NCI-H1694 treated with DMSO at 0.1 percent for 48 hours (cell line): ENCODE measurements at places on chromosomes 5 and 9.

DNA sequence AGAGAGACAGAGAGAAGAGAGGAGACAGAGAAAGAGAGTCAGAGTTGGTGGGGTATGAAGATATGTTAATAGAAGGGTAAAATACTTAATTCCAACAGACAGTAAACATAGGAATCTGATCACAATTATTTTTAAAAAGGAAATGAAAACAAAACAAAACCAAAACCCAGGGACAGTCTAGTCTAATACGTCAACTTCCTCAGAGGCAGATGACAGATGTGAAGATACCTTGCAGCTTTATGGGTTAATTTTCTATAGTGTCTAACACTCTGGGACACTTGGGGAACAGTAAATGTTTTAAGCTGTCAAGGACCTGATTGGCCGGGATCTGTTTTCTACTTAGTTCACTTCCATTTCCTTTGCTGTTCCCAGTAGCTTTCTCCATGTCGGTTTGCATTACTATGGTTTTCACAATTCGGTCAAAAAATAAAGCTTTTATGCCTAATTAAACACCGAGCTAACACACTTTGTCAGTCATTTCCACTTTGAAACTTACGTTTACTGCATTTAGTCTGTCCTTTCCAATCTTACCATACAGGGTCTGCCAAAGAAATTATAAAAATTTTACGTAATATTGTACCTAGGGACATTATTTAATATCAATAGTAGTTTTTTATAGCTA is 216.5 kb downstream of the MCTP1 start:
- no peak for DNase-seq

DNA sequence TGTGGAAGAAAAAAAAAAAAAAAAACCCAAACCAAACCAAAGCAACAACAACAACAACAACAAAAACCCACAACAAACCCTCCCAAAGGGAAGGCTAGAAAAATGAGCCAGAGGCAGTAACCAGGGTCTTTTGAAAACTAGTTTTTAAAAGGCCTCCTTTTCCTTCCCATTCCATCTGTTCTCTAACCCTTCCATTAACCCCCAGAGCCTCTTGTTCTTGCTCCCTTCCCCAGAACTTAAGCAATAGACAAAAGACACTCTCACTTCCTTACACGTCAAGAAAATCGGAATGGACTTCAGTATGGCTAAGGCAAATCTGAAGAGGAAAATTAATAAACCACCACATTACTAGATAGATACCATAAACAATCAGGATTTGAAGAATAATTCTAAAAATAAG is 292.8 kb downstream of the ARL15 start:
- DNase-seq, result no peak

- no peak for DNase-seq
Measured at GRCh38 chr9:109164042-109164441, 3.0 kb downstream of the FRRS1L start.

DNA sequence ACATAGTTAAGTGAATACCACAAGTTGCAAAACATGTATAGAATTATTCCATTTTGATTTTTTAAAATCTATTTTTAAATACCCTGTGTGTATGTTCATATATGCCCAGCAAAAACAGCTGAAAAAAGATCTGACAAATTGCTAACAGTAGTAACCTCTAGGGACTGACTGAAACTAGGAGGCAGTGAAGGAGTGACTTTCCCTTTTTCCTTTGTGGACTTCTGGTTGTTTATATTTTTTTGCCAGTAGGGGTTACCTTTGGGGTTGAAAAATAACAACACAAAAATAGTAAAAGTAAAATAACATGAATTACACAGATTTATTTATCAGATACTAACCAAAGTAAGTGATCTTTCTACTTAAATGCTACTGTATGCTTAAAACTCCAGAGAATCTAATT is 2.9 kb downstream of the MEGF9 start:
- no peak for DNase-seq

DNA sequence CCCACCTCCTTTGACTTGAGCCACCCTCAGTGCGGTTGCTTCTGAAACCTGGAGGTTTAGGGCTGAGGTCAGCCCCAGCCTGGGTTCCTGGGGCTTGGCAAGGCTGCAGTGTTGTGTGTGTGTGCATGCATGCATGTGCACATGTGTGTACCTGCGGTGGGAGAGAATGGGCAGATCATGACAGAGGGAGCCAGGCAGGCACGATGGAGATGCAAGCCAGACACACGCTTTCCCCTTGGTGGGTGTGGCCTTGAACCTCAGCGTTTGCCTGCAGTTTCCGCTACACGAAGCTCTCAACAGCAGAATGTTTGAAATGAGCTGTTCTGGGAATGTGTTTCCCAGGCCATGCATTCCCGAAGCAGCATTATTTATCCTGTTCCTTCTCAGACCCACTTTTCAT is 65.9 kb upstream of the RAPGEF1 start:
- DNase-seq, result no peak

- DNase-seq, result peak; percentile 53
Measured at GRCh38 chr5:64505769-64506566, at the start of gene RGS7BP. Gene RGS7BP, plus strand, starts transcription at chr5:64506015. Its CDS starts 610 bp downstream, at chr5:64506625.

DNA sequence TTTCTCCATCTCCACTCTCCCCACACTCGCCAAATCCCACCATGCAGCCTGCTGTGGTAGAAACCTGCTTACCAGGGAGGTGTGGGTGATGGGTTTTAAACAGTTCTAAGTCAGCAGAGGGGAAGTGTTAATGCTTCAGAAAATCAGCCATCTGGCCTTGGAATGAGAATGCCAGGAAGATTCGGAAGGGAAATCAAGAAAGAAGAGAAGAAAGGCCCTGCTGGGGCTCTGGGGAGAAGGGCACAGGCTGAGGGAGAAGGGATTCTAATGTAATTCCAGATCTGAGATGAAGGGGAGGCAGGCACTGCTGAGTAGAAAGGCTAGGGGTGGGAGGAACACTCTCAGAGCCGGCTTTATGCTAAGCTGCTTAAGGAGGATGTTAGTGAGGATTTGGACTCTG is 434.7 kb upstream of the DMAC1 start:
- no peak for DNase-seq

DNA sequence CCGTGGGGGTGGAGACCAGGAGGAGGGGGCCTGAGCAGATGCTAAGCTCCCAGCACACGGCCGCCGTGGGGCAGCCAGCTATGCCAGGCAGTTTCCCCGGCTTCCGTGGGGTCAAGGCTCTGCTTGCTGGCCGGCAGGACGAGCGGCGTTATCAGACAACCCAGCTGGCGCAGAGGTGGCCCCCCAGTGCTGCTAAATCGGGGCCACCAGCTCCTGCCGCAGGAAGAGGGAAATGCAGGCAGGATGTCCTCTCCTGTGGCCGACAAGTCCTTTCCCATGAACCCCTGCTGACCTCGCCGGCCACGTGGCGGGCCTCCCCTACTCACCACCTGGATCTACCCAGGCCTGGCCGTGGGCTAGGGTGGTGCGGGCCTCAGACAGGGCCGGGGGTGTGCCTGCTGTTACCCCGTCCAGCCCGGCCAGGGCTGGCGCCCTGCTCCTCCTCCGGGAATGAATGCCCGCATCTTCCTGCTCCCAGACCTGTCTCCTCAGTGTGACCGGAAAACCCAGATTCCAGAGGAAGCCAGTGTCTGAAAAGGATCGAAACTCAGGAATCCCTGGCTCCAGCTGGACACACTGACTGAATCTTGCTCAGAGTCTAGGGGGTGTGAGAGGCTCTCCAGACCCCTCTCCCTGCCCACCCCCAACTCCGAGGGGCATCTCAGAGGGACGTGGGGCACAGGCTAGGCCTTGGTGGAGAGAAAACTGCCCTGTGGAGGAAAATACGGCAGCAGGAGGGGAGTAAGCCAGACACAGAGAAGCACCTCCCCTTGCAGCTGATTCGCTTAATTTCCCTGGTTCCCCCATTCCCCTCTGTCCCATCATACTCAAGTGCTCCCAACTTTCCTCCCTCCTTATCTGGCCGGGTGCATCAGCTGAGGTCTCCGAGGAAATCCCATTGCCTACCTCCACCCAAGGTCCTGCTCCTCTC is 3.9 kb downstream of the FLT4 start:
- no peak for DNase-seq

DNA sequence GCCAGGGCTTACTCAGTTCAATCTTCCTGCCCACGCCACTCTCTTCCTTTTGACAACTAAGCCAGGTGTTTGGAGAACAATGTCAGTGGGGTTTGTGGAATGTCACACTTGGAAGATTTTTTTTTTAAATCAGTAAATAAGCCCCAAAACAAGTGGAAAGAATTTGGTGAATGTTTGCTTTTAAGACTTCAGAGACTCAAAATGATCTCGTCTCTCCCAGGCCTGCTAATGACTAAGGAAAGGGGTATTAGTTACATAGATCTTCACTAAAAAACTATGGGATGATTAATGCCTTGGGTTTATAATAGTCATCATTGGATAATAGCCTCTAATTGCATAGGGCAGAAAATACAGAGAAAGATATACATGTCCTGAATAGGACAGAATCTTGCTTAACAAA is 166.4 kb downstream of the DMRT2 start:
- no peak for DNase-seq

DNA sequence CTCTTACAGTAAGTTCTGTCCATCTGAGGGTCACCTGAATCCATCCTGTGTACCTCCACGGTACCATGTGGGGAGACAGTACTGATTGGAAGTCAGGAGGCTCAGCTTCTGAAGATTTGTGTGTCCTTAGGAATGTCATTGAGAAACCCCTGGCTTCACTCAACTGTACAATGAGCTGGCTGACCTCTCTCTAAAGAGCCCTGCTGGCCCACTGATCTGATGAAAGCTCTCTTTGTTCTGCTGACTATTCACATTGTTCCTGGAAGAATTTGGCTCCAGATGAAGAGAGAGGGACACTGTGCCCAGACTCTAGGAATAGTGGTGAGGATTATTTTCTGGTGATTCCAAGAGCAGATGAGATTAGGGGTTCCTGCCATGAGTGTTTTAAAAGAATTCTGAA is 141.2 kb downstream of the LURAP1L start:
- DNase-seq, result no peak

DNA sequence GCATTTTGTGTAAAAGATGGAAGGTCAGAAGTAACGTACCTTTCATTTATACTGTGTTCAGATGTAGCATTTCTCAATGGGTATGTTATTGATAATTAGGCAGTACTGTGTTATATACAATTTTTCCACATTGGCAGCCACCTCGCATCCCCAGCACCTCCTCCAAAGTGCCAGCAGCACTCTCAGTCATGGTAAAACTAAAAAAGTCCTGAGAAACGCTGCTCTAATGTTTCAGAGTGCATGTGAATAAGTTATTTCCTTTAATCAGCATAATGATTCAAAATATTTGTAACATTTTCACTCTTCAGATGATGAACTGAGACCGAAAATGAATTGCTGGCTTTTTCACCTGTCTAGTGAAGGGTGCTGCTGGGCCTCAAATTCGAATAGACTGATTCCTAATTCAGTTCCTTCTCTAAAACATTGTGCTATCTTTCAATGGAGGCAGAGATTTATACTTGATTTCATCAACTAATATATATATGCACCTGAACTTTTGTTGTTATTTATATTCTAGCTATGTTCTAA is 79.9 kb upstream of the ANKRD55 start:
- DNase-seq, result no peak

GRCh38 chr5:174293006-174293405 is 247.5 kb downstream of the NSG2 start:
- no peak for DNase-seq

DNA sequence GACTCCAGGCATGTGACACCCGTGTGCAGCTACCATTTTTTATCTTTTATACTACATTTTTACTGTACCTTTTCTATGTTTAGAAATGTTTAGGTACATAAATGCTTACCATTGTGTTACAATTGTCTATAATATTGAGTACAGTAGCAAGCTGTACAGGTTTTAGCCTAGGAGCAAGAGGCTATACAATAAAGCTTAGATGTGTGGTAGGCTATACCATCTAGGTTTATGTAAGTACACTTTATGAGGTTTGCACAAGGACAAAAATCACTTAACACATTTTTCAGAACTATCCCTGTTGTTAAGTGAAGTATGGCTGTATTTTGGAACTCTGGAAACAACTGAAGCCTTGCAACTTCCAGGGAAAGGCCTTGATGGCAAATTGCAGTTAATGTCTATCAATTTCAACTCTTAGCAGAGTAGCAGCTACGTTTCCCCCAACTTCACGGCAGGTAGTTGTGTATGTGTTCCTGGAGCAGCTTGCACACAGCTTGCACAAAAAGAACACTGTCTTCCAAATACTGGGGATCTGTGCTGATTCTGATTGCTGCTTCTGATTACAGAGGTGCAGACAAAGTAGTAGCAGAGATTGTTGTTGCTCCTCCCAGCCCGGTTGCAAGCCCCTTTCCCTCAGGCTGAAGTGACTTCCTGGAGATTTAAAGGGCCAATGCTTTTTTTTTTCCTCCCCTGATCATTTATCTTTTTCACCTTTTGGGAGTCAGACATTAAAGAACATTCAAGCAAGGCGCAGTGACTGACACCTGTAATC is 30.0 kb downstream of the SIL1 start:
- no peak for DNase-seq

- DNase-seq, result peak; percentile 0
Measured at GRCh38 chr9:76756268-76756640, 8.0 kb upstream of the PCA3 start.

- DNase-seq, result no peak
Measured at GRCh38 chr9:12595400-12595799, 97.8 kb upstream of the TYRP1 start.

DNA sequence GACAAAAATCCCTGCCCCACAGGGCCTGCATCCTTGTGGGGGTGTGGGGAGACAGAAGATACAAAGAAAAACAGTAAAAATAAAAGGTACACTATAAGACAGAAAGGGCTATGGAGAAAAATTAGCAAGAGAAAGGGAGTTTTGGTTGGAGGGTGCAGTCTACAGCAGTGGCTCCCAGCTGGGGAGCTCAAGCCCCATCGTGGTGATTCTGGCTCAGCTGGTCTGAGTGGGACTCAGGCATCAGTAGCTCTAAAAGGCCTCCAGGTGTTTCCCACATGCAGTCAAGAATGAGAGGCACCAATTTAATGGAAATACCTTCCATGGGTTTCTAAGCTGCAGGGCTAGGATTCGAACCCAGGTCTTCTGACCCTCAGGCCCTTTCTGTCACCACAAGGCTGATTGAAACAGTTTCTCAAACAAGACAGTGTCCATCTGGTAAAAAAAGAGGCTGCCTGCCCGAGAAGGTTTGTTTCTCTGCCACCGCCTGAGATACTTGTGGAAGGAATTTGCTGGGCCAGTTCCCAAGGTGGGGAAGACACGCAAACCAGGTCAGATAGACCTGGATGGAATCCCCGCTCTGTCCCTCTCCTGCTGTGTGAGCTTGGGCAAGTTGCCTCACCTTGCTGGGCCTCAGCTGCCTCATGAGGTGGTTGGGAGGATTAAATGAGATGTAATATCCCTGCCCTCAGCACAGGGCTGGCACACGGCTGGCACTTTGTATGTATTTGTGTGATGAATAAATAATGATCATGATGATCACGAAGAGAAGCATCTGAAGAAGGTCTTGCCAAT is 43.1 kb downstream of the COL27A1 start:
- DNase-seq, result no peak

DNA sequence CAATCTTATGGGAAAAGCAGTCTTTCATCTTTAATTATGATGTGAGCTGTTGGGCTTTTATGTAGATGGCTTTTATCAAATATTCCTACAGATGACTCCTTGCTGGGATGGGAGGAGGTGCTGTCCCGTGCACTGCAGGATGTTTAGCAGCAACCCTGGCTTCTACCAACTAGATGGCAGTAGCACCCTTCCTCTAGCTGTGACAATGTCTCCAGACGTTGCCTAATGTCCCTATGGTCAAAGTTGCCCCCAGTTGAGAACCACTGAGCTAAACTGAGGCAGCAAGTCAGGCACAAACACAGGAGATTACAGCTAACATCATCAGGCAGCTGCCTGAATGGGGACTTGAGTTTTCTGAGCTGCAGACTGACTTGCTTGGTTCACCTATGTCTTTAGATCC is 401.9 kb upstream of the PDE4D start:
- DNase-seq, result no peak
